ENCODE measurements at places on chromosomes 3 and 15.

DNA sequence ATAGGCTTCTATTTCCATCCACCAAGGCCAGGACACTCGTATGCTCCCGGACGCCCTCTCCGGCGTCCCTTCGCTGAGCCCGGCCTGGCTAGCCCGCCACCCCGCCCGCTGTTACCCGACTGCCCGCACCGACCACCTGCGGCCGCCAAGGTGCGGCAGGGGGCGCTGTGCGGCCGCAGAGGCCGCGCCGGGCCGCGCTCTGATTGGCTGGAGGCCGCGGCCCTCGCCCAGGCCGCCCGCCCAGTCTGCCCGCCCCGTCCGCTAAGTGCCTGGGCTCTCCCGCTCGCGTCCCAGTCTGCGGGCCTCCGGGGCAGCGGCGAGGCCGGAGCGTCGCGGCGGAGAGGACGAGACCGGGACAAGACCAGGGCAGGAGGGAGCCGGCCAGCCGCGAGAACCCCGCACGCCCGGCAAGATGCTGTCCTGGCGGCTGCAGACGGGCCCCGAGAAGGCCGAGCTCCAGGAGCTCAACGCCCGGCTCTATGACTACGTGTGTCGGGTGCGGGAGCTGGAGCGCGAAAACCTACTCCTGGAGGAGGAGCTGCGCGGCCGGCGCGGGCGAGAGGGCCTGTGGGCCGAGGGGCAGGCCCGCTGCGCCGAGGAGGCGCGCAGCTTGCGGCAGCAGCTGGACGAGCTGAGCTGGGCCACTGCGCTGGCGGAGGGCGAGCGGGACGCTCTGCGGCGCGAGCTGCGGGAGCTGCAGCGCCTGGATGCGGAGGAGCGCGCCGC, at the start of gene SYNM:
Gene SYNM, plus strand, starts transcription at position 293 of the 726 bp plus-strand sequence. Its CDS starts 120 bp downstream, at position 413.
- DNase-seq, result no peak

- DNase-seq, result no peak
These were observed 166.7 kb upstream of the BCL6 start for GRCh38 chr3:187912007-187912406.

DNA sequence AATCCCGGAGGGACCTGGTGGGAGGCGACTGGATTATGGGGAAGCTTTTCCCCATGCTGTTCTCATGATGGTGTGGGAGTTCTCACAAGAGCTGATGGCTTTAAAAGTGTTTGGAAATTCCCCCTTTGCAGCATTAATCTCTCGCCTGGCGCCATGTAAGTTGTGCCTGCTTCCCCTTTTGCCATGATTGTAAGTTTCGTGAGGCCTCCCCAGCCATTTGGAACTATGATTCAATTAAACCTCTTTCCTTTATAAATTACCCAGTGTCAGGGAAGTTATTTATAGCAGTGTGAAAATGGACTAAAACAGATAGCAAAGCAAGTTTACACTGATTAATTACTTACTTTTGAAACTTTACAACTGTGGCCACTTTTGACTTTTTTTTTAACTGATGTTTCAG, 10.6 kb upstream of the U2SURP start:
- no peak for DNase-seq

DNA sequence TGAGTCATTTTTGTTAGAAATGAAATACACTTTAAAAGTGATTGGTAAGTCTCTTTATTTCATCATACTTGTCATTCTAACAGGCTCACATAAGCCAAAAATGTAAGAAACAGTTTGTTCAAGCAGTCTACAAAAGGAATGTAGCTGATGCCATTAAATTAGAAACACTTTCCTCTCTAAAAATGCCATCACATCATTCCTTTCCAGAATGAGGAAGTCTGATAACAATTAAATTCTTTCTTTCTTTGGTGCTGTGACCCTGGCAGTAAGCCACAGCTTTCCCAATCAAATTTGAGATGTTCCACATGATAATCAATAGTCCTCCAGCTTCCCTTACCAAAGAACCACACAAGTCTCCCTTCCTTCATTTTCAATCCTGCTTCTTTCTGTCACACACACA, 9.4 kb upstream of the P2RY1 start:
- no peak for DNase-seq

DNA sequence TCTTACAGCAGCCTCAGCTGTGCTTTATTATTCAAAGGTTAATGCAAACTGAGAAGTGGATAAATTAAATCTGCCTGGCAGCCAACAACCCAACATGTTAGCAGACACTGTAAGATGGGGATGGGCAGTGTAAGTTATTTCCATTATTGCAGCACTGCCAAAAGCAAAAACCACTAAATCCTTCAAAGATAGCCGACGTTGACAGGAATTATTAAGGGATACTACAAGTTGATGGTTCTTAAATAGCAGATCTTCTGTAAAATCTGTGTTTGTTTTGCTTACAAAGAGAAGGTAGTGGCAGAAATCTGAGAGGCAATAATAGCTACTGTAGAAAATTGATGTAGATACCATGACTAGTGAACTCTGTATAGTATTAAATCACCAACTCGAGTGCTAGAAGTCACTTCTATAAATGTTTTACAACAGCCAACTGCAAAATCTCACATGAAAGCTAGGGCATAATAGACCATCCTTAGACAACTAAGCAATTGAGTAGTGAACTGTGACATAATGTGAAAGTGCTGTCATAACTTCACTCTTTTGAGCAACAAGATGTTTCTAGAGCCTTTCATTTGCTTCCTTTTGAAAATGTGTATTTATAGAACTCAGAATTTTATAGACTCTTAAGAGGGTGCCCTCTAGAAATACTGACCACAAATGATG, 278.6 kb downstream of the UBE2E2 start:
- DNase-seq, result no peak

- no peak for DNase-seq
These were observed 78.2 kb upstream of the BLM start for GRCh38 chr15:90638963-90639362.

DNA sequence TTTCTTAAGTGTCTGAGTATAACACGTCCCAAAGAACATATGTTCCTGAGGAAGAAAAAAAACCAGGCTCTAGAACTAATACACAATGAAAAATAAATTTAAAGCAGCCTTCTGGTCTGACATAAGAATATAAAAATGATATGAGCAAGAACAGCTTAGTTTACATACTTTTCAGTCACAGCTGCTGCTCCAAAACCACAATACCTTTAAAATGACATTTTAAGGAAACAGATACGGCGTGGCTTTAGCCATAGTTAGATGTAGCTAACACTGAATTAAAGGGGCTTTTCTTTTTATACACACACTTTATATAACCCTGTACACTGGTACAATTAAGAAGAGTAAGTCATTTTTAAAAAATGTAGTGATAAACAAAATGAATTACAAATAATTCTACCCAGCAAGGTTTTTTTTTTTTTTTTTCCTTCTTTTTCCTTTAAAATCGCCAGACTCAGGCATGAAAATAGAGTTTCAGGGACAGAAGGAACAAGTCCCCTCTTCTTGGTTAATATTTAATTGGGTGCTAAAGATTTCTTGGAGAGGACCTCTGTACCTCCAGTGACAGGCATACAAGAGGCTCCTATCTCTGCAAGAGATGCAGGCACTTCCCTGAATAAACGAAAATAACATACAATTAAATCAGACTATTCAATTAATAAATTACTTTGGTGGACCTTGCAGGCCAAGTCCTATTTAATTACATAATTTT, 265.6 kb downstream of the FOXP1 start:
- no peak for DNase-seq

GRCh38 chr3:11720917-11721411, 77.2 kb upstream of the VGLL4 start:
- DNase-seq, result no peak

DNA sequence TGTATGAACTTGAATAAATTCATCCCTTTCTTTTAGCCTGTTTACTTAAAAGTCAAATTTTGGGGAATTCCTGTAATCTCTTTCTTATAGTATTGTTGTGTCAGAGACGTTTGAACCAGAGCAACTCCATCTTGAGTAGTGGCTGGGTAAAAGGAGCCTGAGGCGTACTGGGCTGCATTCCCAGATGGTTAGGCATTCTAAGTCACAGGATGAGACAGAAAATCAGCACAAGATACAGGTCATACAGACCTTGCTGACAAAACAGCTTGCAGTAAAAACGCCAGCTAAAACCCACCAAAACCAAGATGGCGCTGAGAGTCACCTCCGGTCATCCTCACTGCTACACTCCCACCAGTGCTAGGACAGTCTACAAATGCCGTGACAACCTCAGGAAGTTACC, 94.5 kb downstream of the P3H2 start:
- no peak for DNase-seq

DNA sequence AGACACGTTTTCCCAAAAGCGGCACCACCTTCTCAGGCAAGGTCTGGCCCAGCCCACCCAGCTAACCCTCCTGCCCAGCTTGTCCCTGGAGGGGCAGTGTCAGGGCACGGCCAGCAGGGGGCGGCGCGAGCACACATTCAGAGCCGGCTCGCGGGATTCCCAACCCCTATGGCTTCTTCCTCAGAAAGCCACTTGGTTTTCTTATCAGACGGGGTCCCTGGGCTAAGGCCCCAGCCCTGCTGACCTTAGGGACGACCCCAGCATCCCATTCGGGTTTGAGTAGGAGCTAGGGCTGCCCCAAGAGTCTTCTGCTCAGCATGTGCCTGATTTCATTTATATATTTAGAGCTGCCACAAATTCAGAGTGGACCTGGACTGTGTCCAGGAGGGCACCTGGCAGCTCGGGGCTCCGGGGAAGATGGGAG, 14.5 kb downstream of the RLBP1 start:
- peak; percentile 59 for DNase-seq

- DNase-seq, result no peak
These were observed 35.3 kb upstream of the MINAR1 start for GRCh38 chr15:79396850-79397249.

- no peak for DNase-seq
These were observed 79.4 kb downstream of the OCA2 start for GRCh38 chr15:28019594-28020309.

- DNase-seq, result no peak
These were observed 29.9 kb upstream of the POLR2M start for GRCh38 chr15:57676585-57676984.
